ENCODE measurements at places on chromosomes 5 and 9.

DNA sequence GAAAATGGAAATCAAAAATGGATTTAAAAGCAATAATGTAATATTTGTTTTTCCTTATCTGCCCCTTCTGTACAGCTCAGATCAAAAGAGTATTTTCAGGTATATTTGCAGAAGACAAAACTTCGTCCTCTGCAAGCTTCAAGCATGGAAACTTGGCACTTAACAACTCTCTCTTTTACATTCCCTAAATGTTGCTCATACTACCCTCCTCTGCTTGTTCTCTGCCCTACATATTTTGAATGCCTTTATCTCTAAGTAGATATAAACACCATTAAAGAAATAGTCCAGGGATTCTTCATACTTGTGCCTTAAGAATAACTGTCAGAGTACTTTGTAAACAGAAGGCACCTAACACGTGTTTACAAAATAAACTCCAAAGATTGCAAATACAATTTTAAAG lies 19.2 kb upstream of the SMC2 start:
- no peak for DNase-seq

GRCh38 chr9:33248606-33249005 lies 8.6 kb downstream of the SPINK4 start:
- no peak for DNase-seq

DNA sequence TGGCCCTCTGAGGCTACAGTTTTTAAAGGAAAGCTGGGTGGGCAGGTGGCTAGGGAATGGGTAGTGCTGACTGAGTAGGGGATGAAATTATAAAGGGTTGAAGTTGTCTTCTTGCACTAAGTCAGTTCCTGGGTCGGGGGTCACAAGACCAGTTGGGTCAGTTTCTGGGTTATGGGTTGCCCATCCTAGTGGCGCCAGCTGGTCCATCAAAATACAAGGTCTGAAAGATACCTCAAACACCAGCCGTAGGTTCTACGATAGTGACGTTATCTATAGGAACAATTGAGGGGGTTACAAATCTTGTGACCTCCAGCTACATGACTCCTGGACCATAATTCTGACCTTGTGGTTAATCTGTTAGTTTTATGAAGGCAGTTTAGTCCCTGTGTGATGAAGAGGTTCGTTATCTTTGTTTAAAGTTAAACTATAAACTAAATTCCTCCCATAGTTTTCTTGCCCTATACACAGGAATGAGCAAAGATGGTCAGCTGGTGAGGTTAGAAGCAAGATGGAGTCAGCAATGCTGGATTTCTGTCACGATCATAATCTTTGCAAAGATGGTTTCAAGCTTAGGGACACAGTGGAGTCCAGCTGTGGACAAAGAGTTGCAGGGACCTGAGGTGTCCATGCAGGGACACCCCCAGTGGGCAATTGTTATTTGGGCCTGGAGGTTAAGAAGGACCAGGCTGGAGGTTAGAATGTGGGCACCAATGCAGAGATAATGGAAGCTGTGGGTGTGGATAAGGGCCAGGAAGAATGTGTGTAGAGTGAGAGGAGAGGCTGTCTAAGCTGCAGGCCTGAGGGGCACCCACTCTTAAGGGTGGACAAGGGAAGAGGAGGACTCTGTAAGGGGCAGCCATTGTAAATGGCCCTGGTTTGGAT lies 14.0 kb upstream of the CREBRF start:
- no peak for DNase-seq

DNA sequence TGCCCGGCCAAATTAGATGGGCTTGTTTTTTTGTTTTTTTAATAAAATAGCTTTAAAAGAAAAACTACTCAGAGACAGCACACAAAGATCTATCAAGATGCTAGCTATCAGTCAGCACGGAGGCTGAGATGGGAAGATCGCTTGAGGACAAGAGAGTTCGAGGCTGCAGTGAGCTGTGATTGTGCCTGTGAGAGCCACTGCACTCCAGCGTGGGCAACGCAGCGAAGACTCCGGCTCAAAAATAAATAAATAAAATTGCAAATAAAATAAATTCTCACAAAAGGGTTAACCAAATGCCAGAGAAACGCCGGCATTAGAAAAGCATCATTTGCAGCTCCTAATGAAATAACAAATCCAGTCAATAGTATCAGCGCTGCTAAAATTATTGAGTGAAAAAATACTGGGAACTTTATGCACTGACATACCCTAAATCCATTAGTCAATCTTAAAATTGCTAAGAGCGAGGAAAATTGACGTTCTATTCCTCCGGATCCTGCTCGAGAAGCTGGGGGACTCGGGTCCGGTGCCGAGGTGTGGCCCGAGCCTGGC lies 681 bp downstream of the CPLANE1 start:
- no peak for DNase-seq

DNA sequence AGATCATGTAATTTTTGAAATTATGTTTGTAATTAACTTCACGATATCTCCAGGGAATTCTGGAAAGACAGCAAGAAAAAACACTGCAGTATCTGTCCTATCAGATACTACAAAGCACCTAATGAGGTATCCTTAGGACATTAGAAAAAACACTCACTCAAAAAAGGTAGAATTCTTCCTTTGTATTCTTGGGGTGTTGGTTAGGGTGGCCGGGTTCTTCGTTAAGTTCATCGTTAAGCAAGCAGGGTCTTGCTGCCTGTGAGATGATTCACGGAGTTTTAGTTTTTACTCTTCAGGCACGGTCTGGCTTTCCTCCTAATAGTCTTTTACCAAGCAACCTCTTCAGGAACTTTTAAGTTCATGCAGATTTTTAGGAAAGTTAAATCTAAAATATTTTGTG lies 91.4 kb upstream of the IRX4 start:
- no peak for DNase-seq

- no peak for DNase-seq
Observed at GRCh38 chr9:87393706-87394230, 103.9 kb upstream of the DAPK1 start.

DNA sequence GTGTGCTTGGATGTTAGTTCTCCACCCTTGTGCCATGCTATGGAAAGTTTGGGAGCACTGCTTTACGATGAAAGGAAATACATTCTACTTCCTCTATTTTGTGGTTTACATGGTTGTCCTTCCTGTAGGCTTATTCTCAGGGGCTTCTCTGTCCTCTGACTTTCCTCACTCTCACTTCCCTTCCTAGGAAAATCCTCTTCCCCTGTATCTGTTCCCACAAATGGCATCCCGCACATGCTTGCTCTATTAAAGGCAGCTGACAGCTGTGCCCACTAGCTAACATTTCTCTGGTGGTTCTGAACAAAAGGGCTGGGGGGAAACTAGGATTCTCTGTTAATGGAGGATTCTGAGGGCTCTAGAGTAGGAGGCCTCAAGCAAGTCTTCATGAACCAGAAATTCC lies 52.4 kb downstream of the FAM170A start:
- DNase-seq, result no peak

- DNase-seq, result no peak
Observed at GRCh38 chr5:20537911-20538703, 550.1 kb upstream of the CDH18 start.

DNA sequence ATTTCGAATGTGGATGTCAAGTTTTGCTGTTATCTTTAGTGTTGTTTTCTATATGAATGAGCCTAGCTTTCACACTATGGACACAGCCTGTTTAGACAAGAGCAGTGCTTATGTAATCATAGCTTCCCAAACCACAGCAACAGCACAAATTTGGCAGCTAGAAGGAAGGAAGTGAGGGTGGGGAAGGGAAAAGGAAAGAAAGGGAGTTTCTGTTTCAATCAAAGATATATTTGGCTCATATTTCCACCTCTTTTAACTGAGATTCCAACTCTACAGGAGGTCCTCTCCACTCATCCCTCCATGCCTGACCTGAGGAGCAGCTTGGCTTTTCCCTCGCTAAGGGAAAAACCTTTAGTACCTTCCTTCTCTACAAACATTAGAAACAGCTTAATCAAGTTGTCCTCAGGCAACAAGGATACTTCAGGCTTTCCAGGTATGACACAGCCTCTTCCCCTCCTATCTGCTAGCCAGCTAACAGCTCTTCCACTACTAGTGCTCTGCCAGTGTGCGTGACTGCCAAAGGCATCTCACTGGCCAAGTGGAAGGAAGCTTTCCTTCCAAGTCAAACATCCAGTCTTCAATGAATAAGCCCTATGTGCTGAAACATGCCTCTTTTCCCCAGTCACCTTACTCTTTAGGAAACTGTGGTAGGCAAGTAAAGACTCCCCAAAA lies 268.6 kb upstream of the PTGER4 start:
- no peak for DNase-seq

DNA sequence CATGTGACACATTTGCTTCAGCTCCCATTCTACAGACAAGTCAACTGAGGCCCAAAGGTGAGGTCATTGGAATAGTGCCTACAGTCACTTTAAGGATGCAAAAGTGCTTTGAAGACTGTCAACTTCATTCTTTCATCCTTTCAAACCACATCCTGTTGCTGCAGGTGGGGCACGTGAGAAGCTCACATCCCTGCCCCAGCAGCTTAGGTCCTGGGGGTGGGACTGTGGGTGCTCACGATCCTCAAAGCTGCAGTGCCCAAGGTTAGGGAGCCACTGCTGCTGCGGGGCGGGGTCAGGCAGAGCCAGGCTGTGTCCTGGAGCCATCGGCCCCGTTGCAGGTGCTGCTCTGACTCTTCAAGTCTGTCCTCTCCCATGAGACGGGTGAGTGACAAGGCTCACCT lies 57.9 kb upstream of the IER5L start:
- no peak for DNase-seq

- no peak for DNase-seq
Observed at GRCh38 chr9:81150016-81150625, 539.2 kb downstream of the TLE1 start.

- DNase-seq, result no peak
Observed at GRCh38 chr9:676780-677438, 164.6 kb upstream of the DMRT1 start.

GRCh38 chr9:34688329-34689115 lies 2.6 kb downstream of the CCL19 start:
- DNase-seq, result no peak

DNA sequence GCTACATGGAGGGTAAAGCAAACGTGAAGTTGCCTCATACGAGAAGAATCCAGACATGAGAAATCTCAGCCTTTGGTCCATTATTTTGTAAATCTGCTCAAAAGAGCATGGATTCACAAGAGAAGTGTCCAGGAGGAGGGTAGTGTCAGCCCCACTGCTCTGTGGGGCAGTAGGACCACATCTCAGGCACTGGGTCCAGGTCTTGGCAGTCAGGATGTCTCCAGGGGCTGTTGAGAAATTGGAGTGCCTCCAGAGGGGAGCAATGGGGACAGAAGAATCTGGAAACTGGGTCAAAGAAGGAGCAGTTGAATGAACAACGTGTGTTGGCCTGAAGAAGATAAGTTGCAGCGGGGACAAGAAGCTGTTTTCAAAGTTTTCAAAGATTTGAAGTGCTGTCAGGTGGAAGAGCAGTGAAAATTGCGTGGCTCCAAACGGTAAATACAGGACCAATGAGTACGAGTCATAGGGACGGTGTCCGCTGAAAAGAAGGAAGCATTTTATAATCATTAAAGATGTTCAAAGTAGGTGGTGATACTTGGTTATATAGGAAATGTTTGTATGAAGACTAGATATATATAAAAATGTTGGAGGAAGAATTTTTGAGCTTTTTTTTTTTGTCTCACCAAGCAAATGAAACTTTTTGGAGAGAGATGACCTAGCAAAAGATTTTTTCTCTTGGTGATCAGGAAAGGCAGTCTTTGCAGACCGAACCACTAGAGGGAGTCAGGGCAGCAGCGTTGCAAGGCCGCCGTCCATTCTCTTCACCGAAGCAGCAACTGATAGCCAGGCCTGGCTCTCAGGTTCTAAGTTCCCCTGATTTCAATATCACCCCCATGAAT lies 57.1 kb upstream of the ZBED3 start:
- peak; percentile 30 for DNase-seq

DNA sequence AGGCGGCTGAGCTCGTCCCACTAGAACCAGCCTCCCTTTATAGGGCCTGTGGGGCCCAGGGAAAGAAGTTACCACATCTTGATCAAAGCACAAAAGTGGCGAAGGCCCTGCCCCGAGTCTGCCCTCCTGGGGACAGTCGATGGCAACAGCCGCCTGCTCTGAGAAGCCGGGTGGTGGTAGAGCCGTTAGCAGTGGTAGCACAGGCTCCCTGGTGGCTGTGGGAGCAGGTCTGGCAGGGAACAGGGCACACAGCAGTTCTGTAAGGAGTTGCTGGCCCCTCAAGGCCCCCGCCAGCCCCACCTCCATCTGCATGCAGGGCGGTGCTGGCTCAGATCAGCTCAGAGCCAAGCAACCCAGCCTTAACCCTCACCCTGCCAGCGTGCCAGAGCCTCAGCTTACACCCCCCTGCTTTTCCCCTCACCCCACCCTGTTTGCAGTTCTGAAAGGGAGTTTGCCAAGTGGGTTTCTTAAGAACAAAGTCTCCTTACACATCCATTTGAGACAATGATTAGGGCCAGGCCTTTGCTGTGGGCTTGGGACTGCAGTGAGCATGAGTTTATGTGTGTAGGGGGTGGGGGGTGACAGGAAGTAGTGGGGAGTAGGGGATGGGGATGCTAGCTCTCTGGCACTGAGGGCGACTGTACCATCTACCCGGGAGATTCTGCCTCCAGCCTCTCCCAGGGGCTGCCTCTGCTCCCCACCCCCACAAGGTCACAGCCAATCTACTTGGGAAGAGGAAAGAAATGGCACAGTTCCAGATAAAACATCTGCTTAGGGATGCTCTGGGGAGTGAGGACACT lies 11.8 kb downstream of the ACSL6 start:
- no peak for DNase-seq

- DNase-seq, result no peak
Observed at GRCh38 chr9:127282611-127283010, 18.0 kb downstream of the GARNL3 start.

GRCh38 chr9:125884218-125884595 lies 137.0 kb downstream of the PBX3 start:
- no peak for DNase-seq

- no peak for DNase-seq
Observed at GRCh38 chr9:93776873-93777272, 178.3 kb downstream of the BARX1 start.

- no peak for DNase-seq
Observed at GRCh38 chr5:74570250-74570649, 70.3 kb downstream of the ENC1 start.

DNA sequence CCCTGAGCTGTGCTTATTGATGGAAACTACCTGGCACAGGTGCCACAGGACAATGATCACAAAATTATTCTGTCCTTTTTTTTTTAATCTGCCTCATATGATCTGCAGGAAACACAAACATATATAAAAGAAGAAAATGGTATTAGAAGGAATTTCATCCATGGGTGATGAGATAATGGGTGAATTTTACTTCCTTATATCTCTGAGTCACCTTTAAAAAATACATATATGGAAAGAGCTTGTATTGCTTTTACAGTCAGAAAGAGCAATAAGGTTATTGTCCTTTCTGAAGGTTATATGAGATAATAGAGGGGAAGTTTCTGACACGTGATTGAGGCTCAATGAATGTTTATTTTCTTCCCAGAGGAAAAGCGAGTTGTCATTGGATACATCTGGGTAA lies 31.6 kb downstream of the NEURL1B start:
- no peak for DNase-seq
